ENCODE measurements at places on chromosomes 11 and 22.

DNA sequence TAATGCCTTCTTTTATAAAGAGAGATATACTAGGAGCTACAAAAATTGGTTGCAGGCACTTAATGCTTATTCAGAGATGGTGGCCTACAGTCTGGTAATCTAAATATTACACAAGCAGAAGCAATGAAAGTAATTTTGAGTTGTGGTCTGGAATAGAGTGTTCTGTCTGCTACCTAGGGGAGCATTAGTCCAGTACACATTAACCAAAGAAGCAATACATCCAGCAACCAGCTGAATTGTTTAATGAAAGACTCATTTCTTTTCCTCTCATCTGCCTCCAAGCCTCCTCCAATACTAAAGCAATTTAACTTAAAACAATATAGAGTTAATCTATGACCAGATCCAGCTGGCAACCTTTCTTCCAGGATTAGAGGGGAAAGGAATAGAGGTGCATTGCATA lies 877.1 kb upstream of the CNTN5 start:
- no peak for DNase-seq

GRCh38 chr11:116415095-116415494 lies 357.7 kb downstream of the BUD13 start:
- DNase-seq = no peak

GRCh38 chr11:74870485-74870884 lies 78.4 kb downstream of the XRRA1 start:
- DNase-seq = no peak

- DNase-seq = no peak
Measured at GRCh38 chr11:126340960-126341606, 14.4 kb upstream of the ST3GAL4 start.

- no peak for DNase-seq
Measured at GRCh38 chr11:23399995-23400394, 539.7 kb upstream of the CCDC179 start.

DNA sequence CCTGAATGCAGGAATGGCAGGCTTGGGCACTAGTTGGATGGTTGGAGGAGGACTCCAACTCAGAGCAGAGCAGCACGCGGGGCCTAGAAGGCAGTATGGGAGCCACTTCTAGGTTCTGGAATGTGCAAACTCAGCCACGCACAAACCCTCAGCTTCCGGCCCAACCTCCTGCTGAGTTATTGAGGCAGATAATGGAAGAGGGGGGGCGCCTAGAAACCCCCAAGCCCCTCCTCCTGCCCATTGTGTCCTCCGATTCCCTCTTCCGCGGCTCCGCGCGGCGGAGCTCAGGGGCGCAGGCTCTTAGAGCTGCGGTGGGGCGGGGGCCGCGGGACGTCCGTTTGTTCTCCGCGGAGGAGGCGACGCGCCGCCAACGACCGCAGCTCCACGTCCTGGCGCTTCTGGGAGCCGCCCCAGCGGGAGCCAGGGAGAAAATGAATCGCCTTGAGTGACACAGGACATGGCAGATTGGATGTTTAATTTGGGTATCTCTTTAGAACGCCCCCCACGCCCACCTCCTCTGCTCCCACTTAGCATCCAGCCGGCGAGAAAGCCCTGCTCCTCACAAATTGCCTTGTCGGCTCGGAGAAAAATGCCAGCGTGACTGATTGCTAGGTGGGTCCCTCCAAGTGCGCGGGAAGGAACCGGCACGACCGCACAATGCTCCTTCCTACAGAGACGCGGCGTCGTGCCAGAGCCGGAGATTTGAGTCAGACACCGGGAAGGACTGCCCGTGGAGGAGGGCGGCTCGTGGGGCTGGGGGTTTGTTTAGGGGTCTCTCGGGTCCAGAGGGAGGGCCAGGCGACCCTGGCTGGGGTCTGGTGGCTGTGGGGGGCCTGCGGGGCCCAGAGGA lies 144.6 kb downstream of the NECTIN1 start:
- DNase-seq = no peak

DNA sequence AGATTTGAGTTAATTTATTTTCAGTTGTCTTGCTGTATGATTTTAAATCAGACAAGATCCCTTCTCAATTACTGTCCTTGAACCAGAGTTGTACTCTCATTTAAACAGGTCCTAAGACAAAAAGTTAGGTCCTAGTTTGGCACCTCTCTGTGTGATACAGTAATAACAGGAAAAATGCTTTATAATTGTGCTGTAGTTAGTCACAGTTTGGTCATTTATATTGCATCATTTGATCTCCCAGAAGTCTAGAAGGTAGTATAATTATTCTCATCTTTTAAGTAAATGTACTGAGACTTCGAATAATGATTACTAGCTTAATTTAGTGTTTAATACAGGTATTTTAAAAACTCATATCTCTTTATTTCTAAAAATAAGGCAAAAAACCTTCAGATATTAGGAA lies 18.1 kb upstream of the LUZP2 start:
- no peak for DNase-seq

GRCh38 chr22:23500508-23501260 lies 79.4 kb downstream of the IGLL1 start:
- DNase-seq = no peak

DNA sequence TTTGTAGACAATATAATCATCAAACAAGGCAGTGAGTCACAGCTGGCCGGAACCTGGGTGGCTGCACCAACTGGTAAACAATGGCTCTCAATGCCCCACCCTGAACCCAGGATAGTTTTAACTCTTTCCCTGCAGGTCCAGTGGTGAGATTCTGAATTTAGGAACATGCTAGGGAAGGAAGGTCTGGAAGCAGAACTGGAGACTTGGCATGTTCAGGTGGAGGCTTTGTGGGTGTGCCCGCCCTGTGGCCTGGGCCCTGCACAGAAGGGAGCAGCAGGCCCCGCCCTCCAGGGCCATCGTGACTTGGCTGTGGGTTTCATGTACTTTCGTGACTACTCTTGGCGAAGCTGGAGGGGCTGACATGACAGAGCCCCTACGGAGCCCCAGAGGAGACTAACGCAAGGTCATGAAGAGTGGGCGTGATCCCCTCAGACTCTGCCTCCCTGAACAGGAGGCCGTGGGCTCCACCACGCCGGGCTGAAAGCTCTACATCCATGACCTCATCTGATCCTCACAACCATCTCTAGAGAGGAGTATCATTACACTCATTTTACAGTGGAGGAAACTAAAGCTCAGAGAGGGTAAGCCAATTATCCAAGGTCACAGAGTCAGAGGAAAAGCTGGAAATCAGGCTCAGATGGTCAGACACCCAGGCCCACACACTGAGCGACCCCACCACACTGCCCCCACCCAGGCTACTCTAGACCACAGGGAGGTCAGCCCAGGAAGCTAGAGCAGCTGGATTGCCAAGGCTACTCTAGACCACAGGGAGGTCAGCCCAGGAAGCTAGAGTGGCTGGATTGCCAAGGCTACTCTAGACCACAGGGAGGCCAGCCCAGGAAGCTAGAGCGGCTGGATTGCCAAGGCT lies 27.3 kb downstream of the MAFF start:
- no peak for DNase-seq

DNA sequence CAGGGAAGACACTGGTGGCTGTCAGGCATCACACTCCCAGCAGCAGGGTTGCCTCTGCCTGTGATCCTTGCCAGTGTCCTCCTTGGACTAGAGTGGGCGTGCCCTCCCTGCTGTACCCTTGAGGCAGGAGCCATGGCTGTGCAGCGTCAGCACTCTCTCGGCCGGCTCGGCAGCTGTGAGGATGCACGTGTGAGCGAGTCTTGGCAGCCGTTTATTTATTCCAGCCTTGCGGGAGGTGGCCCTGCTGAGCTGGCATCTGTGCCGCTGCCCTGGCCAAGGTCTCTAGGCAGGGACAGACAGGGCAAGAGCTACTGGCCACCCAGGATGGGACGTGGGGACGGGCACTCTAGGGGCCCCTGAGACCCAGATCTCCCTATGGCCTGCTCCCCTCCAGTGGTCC lies 33.9 kb downstream of the TSPAN4 start:
- no peak for DNase-seq

GRCh38 chr11:44627911-44628729 lies 62.7 kb downstream of the CD82 start:
- DNase-seq = peak; percentile 83

- DNase-seq = no peak
Measured at GRCh38 chr11:104704146-104704830, 194.0 kb downstream of the CASP12 start.

DNA sequence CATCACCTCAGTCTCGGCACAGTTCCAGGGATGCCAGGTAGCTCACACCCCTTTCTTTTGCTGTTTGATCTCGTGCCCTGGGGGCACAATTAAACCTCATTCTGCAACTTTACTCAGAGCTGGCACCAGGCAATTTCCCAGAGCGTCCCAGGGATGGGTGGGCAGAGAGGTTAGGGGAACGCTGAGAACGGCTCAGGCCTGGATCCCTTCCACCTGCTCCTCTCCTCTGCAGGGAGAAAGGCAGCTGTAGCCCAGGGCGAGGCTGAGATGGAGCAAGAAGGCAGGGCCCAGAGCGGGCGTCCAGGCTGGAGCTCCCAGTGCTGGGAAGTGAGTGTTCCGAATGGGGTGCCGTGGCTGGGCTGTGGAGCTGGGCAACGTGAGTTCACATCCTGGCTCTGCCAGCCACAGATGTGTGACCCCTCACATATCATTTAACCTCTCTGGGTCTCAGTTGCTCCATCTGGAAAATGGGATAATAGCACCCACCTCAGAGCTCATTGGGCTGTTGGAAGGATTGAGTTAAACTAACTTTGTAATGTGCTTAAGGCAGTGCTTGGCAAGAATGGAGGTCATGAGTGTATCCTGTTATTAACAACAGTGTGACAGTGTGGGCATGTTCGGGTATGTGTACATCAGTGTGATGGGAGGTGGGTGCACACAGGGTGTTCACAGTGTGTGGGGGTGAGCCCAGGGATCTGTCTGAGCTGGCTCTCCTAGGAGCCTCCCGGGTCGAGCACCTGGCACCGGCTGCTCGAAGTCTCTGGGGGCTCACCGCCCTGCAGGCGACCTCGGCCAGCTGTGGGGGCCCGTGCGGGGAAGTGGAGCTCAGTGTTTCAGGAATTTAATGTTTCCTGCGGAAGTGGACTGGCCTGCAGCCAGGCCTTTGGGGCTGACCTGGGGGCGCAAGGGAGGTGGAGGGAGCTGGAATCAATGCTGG lies 15.5 kb downstream of the OTUB1 start:
- no peak for DNase-seq

DNA sequence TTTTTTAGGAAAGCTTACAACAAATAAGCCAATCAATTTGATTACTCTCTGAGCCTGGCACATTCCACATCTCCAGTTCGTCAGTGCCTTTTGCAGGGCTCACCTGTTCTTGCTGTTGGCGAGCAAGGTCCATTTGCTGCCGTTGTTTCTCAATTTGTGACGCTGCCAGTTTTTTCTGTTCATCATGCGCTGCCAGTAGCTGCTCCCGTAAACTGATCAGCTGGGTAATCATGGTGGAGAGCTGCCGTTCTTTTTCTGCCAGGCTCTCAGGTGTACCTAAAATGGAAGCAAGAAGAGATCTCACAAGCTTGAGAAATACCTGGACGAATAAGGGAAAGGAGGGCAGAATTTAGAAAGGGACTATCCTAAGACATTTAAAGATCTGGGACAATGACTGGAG lies 169.7 kb downstream of the SOX6 start:
- no peak for DNase-seq

GRCh38 chr11:82631722-82632630 lies 101.7 kb downstream of the FAM181B start:
- no peak for DNase-seq

- DNase-seq = no peak
Measured at GRCh38 chr11:59957094-59957493, 6.7 kb upstream of the OOSP4A start.

- DNase-seq = no peak
Measured at GRCh38 chr22:42820045-42820763, 36.9 kb downstream of the ARFGAP3 start.

GRCh38 chr22:39325392-39325932 lies 6.0 kb upstream of the RPL3 start:
- no peak for DNase-seq

DNA sequence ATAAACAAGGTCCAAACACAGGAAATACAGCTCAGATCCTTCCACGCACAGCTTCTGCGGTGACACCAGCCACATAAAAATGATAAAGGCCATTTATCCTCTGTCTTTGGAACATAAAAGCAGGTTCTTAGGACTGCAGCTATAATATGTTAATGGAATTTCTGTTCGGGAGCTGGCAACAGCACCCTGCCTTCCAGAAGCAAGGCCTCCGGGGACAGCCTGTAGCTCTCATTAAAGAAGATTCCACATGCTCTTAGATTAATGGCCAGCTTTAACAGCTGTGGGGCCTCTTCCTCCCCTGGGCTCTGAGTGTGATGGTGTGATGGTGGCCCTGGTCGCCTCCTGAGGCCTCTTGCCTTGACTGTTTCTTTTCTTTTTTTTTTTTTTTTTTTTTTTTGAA lies 137.3 kb downstream of the CACNA1I start:
- no peak for DNase-seq

DNA sequence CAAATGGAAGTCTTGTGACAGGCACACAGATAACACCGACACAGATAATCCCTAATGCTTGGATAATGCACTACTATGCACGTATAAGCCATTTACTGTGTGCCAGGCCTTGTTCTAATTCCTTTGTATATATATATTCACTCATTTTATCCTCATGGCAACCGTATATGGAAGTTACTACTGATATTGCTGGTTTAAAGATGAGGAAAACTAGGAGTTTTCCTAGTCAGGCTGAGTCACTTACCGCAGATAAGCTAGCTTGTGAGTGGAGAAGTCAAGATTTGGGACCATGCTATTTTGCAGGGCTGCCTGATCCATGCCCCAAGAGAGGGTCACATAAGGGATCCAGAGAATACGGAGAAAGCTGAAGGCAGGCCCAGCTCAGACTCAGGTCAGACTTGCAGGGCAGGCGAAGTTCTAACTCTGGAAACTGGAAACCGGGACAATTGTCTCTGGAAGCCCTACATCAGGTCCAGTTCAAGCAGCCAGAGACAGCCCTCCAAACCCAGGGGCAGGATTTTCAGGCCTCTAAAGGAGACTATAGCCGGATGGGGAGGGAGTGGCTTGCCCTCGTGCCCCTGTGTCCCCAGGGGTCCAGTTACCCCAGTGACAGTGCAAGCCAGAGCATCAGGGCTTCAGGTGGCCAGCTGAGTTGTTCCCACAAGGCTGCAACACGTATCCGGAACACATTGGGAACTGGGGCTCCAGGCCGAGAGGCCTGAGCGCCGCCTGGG lies 534.8 kb downstream of the INSC start:
- DNase-seq = no peak

- DNase-seq = no peak
Measured at GRCh38 chr11:126502982-126503381, 147.5 kb downstream of the ST3GAL4 start.

DNA sequence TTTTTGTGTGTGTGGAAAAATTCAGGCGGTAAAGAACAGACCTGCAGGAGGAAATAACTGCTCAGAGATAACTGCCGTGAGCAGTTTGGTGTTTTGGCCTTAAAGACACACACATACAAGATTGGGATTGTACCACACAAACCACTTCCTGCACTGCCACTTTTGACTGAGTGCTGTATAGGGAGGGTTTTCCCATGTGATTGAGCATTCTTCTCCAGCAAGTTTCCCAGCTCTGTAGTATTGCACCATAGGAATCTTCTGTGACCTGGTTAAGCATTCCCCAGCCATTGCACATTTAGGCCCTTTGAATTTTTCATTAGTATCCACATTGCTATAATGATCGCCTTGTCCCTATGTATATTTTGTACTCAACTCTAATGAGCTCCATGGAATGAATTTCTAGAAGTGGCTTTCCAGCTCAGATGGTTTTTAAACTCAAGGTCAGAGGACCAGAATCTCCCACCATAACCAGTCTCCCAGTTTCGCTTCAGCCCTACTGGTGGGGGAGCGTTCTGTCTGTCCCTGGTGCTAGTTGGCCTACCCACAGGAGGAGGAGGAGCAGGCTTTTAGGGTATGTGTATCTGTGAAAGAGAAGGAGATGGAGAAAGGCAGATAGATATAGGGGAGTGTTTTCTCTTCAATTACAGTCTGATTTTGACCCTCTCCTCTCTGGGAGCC lies 9.3 kb downstream of the CD82 start:
- no peak for DNase-seq

- DNase-seq = no peak
Measured at GRCh38 chr11:80412604-80413003, 971.8 kb upstream of the TENM4 start.
